ENCODE measurements at places on chromosomes 7 and 10. TPM values are rescaled to one million over a fixed set of nuclear protein-coding genes. Genes with fewer than 3 reads are reported as not detected.

DNA sequence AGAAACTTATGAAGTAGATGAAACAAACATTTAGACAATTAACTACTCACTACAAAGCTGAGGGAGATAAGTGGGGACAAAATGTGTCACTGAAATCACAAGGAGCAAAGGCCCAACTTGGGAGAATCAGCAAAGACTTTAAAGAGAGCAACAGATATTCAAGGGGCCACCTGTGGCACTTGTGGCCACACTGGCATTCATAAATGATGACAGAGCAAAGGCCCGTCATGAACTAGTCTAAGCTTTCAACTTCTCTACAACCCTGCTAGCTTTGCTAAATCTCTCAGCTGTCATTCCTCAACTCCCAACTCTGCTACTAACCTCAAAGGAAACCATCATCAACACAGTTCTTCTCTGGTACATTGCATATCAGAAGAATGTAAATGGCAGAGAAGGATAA lies 178.4 kb downstream of the CPEB3 start:
- H3K27ac ChIP-seq: no peak overlapping the region
- H3K4me3 ChIP-seq: no peak overlapping the region
- no peak for DNase-seq
- no peaks in the 10 kb centered on the region for H3K36me3 ChIP-seq

DNA sequence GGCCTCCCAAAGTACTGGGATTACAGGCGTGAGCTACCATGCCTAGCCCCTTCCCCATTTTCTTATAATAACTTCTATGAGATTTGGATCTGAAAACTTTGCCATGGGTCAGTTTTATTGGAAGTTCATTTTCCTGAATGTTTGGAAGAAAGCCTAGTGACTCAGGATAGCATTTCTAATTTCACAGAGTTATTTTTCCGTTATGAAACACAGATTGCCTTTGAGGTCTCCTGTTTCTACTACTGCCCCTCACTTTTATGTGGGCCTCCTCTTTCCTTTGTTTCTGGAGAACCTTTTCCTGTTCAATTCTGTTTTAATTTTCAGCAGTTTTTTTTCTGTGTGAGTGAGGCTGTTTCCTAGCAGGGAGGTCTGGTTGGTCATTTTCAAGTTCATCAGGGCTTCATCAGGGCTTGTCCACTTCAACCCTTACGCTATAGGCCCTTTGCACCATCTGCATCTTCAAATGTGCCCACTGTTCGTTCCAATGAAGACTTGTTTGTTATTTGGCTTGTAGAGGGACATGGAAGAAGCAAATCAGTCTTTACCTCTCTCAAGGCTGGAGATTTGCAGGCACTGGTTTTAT lies 58.7 kb downstream of the BMPR1A start:
- no peak for DNase-seq
- no peaks in the 10 kb centered on the region for H3K36me3 ChIP-seq
- peaks cover 45% of the 10 kb centered on the region for H3K4me1 ChIP-seq
- no peaks in the 10 kb centered on the region for H3K27me3 ChIP-seq

GRCh38 chr10:68564712-68565111 lies 4.6 kb downstream of the TET1 start:
- peaks cover 5% of the 10 kb centered on the region for H3K4me1 ChIP-seq
- no peak overlapping the region for H3K27ac ChIP-seq
- no peak for DNase-seq
- no peaks in the 10 kb centered on the region for H3K36me3 ChIP-seq
- no peaks in the 10 kb centered on the region for H3K27me3 ChIP-seq

GRCh38 chr10:132398566-132398991 lies 1.6 kb downstream of the PWWP2B start:
- no peak for DNase-seq
- H3K4me1 ChIP-seq: peaks cover 3% of the 10 kb centered on the region
- H3K27ac ChIP-seq: no peak overlapping the region
- H3K36me3 ChIP-seq: no peaks in the 10 kb centered on the region
- peak overlapping the region; percentile 80 for H3K4me3 ChIP-seq
- H3K27me3 ChIP-seq: no peaks in the 10 kb centered on the region

DNA sequence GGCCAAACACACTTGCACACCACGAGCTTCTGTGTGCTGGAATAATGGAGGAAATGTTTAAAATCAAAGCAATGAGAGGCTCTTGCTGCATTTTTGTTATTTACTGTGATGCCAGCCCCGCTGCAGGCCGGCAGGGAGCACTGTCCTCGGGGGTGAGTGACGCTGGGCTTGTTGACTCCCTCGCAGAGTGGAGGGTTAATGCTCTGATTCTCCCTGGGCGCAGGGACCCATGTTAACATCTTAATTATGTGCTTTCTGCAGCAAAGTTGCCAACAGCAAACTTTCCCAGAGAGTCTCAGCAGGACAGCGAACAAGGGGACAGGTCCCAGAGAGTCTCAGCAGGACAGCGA lies 22.9 kb downstream of the SCART1 start:
- no peaks in the 10 kb centered on the region for H3K36me3 ChIP-seq
- no peak overlapping the region for H3K4me3 ChIP-seq
- H3K27ac ChIP-seq: no peak overlapping the region

The RNF148 gene
- total RNA-seq: 1.5 TPM

The DPY19L1 gene
- 190 TPM for total RNA-seq

DNA sequence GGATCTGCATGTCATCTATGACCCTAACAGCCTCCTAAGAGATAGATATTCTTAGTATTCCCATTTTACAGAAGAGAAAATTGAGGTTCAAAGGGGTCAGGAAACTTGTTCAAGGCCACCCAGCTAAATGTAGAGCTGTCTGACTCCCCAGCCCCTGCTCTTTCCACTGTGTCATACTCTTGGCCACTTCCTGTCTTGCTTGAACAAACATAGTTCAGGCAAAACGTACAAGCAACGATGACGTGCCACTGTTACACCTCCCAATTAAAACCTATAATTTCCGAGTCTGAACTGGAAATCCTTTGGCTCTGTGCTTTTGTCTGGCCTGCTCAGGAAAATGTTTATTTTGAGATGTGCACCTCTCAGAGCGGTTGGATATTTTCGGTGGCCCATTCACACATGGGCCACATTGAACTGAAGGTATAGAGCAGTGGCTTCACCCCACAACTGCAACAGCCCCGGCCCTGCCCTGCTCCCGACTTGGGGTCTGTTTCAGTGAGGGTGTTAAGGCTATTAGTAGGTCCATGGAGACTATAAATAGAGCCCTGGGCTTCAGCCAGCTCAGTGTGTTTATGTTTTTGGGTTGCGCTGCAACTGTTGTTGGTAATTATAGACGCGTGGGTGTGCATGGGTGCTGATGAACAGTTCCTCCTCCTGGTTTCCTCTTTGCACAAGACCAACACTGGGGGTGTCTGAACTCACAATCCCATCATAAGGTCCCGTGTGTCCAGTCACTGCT lies 172.3 kb upstream of the ADO start:
- no peak overlapping the region for H3K4me3 ChIP-seq
- peak; percentile 71 for DNase-seq
- no peaks in the 10 kb centered on the region for H3K27me3 ChIP-seq
- H3K36me3 ChIP-seq: no peaks in the 10 kb centered on the region
- H3K4me1 ChIP-seq: no peaks in the 10 kb centered on the region
- H3K27ac ChIP-seq: no peak overlapping the region

The SFRP5 gene
- total RNA-seq: not detected

GRCh38 chr10:15539262-15539661 lies 168.2 kb upstream of the FAM171A1 start:
- H3K4me3 ChIP-seq: no peak overlapping the region
- no peak for DNase-seq
- peak overlapping the region; percentile 12 for H3K27ac ChIP-seq
- peaks cover 2% of the 10 kb centered on the region for H3K4me1 ChIP-seq
- H3K27me3 ChIP-seq: no peaks in the 10 kb centered on the region

DNA sequence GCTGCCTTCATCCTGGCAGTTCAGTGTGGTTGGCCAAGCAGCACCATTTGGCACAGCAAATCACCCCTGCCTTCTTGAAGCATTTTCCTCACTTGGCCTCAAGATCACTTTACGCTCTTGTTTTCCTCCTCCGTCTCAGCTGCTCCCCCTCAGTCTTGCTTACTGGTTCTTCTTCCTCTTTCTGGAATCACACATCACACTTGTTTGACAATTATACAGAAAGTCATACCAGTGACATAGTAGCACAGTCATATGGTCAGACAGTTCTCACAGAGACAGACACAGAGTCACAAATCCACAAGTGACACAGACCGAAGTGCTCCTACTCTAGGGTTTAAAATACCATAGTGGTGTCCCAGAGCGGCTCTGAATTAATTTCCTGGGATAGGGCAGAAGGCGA lies 43.8 kb upstream of the ARL4A start:
- H3K4me1 ChIP-seq: no peaks in the 10 kb centered on the region
- DNase-seq: no peak
- no peak overlapping the region for H3K27ac ChIP-seq
- H3K27me3 ChIP-seq: no peaks in the 10 kb centered on the region
- H3K36me3 ChIP-seq: no peaks in the 10 kb centered on the region

The LHFPL3 gene
- total RNA-seq: not detected

The ENO4 gene
- total RNA-seq: not detected

DNA sequence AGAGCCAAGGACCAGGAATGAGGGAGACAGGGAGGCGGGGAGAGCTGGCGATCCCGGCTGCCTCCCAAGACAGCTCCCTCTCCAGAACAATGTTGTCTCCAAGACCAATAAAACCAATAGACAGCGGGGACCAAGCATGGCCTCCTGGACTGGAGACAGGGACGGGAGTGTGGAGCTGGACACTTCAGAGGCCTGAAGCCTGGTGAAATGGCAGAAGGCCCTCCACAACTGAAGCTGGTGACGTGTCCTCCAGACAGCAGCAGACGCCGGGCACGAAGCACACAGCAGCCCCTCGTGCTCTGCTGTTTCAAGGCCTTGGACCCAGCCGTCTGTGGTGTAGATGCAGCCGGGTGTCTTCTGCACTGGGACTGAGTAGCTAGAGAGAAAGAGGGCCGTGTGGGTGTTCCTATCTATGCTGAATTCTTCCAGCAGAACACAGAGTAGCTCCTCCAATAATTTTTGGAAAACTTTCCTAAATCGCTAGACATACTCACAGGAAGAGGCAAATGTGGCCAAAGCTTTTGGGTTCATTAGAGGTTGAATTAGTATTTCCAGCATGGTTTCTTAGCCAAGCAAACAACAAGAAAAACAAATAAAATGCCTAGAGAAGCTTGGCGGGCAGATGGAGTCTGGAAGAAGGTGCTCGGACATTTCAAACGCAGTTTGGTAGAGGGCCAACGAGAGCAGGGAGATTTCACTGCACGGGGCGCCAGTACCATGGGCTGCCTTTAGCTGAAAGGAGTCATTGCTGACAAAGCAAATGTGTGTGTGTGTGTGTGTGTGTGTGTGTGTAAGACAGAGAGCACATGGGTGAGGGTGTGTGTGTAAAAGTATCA lies 570.4 kb downstream of the TCERG1L start:
- H3K27me3 ChIP-seq: no peaks in the 10 kb centered on the region
- no peak overlapping the region for H3K4me3 ChIP-seq
- no peaks in the 10 kb centered on the region for H3K36me3 ChIP-seq
- no peak for DNase-seq
- H3K4me1 ChIP-seq: no peaks in the 10 kb centered on the region

DNA sequence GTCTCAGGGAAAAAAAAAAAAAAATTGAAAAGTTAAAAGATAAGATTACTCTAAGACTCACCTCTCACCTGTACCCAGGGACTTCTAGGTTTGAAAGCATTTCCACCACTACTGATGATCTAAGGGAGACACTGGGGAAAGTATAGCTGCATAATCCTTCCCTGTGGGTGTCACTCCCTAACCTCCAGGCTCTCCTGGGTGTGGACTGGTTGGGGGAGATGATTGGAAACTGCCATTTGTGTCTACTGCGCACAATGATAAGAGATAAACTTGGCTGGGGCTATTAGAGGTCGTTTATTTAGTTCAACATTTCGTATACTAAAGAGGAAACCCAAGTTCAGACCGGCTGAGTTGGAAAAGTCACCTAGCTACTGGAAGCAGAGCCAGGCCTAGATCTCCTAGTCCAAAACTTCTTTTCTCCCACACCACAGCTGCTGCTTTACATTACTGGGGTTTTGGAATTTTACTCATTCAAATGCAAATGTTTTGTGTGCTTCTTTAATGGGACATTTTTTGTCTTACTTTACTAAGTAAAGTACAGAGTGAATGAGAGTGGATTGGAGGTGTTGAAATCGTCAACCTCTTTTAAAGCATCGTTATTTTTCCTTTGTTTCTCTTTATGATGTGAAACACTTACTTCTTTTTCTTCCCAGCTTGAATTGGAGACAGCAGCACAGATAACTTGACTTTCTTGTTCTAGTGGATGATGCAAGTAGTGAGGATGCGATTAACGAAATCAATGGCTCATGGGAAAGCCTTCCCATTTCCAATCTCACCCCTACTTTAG lies 22.3 kb upstream of the SEC61G start:
- H3K27me3 ChIP-seq: no peaks in the 10 kb centered on the region
- DNase-seq: no peak
- H3K4me3 ChIP-seq: no peak overlapping the region
- H3K4me1 ChIP-seq: no peaks in the 10 kb centered on the region
- no peaks in the 10 kb centered on the region for H3K36me3 ChIP-seq
- no peak overlapping the region for H3K27ac ChIP-seq

The SEMA3A gene
- 0.75 TPM for total RNA-seq

The PANK1 gene
- total RNA-seq: 1.5 TPM

The VGF gene
- not detected for total RNA-seq
